T-helper 2 cell (primary cell): ENCODE measurements at places on chromosomes 16 and 17.

DNA sequence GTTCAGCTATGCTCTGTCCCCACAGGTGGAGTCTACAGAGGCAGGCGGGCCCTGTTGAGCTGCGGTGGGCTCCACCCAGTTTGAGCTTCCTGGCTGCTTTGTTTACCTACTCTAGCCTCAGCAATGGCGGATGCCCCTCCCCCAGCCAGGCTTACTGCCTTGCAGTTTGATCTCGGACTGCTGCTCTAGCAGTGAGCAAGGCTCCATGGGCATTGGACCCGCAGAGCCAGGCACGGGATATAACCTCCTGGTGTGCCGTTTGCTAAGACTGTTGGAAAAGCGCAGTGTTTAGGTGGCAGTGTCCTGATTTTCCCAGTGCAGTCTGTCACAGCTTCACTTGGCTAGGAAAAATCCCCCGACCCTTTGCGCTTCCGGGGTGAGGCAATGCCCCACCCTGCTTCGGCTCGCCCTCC is 89.1 kb downstream of the BCAS3 start:
- DNase-seq = peak; percentile 68

DNA sequence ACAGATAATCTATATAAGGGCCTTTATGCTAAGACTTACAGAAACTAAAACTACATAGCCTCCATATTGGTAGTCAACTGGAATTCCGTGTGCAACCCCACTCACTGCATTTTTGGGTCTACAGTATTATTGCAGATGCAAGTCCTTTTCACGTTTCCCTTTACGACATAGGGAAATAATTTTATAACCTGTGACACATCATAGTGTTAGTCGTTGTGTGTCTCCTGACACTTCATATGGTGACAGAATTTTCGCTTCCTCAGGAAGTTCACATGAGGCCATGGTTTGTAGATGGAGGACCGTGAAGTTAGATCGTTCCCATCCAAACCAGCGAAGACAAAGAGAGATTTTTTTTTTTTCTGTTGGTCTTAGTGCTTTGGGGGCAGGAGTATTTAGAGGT is 15.7 kb upstream of the MRC2 start:
- DNase-seq = no peak

- DNase-seq = no peak
These were observed 635 bp upstream of the AATF start for GRCh38 chr17:36947922-36948716.

DNA sequence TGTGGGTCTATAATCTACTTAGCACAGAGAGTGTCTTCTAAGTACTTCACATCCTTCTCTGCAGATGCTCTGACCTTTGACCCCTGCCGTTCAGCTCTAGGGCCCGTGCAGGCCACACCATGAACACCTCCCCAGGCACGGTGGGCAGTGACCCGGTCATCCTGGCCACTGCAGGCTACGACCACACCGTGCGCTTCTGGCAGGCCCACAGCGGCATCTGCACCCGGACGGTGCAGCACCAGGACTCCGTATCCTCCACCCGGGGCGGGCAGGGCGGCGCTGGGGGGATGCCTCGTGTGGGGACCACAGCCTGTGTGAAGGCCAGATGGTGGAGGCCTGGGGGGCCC is 686 bp downstream of the MLST8 start:
- no peak for DNase-seq

GRCh38 chr16:89565506-89566372 is 5.3 kb downstream of the RPL13 start:
- DNase-seq = peak; percentile 65

DNA sequence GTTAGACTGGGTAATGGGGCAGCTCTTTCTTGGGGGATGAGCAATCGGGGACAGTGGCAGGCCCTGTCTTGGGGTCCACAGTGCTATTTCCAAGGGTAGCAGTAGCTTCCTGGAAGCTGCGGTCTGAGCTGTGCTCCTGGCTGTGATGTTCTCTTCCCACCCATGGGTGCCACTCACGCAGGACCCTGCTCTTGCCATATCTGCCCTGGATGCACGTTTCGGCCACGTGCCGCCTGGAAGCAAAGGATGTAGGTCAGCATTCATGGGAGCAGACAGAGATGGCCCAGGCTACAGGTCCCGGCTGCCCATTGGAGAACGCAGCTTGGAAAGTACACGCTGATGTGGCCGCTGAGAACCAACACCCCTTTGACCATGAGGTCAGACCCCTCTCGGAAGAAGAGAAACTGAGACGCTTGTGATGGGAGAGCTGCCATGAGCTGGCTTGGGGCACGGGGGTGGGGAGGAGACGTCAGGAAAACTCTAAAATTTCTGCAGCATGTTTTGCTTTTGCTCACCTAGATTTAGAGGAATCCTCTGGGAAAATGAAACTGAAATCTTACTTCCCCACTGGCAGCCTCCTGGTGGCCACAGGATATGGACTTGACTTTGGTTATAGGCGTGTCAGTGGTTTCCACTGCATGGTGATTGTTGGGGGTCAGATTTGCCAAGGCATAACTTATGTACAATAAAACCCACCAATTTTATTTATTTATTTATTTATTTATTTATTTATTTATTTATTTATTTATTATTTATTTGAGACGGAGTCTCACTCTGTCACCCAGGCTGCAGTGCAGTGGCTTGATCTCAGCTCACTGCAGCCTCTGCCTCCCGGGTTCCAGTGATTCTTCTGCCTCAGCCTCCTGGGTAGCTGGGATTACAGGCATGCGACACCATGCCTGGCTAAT is 36.2 kb upstream of the IRF8 start:
- DNase-seq = no peak

- no peak for DNase-seq
These were observed 79.4 kb downstream of the PRKCA start for GRCh38 chr17:66381701-66382362.
